ENCODE measurements at places on chromosomes 12 and 14.
A peak's percentile ranks its signal among the peaks of the same experiment; 100 is the strongest.

- DNase-seq: no peak
Observed at GRCh38 chr12:130981074-130981742, 27.5 kb downstream of the ADGRD1 start.

DNA sequence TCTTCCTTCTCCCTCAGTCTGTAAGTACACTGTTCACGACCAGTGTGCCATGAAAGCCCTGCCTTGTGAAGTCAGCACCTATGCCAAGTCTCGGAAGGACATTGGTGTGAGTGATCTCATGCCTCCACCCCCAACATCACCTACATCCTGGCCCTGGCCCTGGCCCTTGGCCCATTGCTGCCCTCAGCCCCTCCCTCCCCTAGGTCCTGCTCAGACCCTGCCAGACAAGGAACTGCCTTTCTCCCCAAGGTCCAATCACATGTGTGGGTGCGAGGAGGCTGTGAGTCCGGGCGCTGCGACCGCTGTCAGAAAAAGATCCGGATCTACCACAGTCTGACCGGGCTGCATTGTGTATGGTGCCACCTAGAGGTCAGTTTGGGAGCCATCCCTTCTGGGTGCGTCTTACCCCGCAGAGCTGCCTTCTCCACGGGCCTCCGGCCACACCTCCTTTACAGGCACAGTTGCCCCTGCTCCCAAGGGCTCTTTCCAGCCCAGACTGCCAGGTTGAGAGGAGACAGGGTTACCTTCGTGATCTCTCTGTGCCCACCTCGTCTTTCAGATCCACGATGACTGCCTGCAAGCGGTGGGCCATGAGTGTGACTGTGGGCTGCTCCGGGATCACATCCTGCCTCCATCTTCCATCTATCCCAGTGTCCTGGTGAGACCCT lies 9.2 kb downstream of the DGKA start:
- peak; percentile 85 for DNase-seq

- no peak for DNase-seq
Observed at GRCh38 chr14:102779084-102779462, 1.8 kb downstream of the TRAF3 start.

GRCh38 chr12:83256562-83256961 lies 569.9 kb downstream of the TMTC2 start:
- DNase-seq: no peak

DNA sequence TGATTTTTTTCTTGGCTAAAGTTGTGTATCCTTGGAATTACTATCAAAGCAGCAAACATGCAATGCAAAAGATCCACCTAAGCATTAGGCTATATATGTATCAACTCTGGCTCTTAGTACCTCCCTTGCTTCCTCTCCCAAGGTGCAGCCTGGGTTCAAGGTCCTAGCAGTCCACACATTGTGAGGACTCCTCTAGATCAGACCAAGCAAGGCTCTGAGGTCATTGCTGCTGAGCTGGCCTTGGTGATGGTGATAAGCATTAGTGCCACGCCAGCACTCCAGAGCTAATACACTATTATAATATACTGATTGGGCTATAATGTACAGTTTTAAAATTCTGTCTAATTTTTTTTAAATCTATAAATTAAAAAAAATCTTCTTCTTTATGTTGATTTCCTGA lies 196.9 kb upstream of the BTG1 start:
- DNase-seq: no peak

DNA sequence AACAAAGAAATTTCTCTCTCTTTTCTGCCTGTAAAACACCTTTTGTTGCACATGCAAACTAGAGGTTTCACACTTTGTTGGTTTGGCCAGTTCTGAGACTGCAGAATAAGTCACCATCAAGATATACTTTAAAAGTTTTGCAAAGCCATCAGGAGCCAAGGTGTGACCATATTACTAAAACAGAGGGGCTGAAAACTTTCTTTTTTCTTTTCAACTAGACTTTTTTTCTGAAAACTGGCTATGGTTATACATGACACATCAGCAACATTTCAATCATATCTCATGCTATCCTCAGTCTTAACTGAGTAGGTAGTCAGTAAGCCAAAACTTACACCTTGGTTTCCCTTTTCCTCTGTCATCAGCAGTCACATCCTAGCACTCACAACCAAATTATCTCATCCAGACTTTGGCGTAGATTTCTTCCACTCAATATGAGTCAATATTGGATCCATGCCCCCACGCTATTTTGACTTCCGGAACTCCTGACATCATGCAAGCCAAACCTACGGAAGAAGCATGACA lies 4.1 kb upstream of the IFNG start:
- peak; percentile 47 for DNase-seq

DNA sequence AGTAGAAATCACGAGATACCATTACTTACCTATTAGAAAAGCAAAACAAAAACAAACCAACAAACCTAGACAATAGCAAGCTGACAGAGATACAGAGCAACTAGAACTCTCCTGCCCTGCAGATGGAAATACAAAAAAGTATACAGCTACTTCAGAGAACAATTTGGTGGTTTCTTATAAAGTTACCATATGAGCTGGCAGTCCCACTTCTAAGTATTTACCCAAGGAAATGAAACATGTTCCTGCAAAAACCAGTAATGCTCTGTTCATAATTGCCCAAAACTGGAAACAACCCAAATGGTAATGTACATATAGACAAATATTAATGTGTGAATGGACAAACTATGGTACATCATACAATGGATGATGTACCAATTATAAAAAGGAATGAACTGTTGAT lies 31.7 kb downstream of the FUT8 start:
- no peak for DNase-seq

DNA sequence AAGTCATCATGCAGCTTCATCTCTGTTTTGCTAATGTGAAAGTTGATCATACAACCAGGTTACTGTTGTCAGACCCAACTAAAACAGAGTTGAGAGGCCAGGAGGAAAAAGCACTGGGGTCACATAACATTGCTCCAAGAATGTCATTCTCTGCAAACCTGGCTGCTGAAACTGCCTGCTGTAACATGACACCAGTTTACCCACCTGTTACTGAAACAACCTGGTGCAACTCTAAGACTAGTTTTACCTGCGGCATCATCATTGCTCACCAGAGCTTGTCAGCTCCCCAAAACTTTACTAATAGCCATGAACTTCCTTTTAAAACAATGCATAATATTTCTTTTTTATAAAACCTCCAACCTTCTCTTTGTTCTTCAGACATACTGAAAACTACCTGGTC lies 30.7 kb upstream of the DEGS2 start:
- DNase-seq: no peak

GRCh38 chr12:88529531-88530488 lies 50.5 kb downstream of the KITLG start:
- no peak for DNase-seq

GRCh38 chr12:24770821-24771220 lies 178.1 kb downstream of the BCAT1 start:
- DNase-seq: no peak

DNA sequence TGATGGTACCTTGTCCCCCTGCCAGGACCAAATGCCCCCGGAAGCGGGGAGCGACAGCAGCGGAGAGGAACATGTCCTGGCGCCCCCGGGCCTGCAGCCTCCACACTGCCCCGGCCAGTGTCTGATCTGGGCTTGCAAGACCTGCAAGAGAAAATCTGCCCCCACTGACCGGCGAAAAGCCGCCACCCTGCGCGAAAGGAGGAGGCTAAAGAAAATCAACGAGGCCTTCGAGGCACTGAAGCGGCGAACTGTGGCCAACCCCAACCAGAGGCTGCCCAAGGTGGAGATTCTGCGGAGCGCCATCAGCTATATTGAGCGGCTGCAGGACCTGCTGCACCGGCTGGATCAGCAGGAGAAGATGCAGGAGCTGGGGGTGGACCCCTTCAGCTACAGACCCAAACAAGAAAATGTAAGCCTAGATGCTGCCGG lies 410 bp downstream of the MYF6 start:
- DNase-seq: no peak

DNA sequence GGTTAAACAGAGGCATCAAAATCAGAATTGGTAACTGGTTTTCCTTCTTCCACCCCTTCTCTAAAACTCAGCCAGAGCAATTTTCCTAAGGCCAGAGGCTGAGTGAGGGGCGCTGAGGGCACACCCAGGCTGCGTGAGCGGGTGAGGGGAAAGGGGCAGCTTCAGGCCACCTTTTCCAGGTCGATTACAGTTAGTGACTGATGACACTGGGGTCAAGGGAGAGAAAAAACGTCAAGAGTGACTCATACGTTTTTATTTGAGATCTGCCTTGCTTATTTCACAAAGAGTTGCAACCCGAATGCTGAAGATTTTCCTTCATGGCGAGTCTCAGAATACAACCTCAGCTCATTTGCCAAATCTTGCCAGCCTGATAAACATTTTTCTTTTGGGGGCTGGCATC lies 46.7 kb upstream of the EVL start:
- no peak for DNase-seq

- no peak for DNase-seq
Observed at GRCh38 chr14:55881577-55882241, 236.5 kb upstream of the PELI2 start.

DNA sequence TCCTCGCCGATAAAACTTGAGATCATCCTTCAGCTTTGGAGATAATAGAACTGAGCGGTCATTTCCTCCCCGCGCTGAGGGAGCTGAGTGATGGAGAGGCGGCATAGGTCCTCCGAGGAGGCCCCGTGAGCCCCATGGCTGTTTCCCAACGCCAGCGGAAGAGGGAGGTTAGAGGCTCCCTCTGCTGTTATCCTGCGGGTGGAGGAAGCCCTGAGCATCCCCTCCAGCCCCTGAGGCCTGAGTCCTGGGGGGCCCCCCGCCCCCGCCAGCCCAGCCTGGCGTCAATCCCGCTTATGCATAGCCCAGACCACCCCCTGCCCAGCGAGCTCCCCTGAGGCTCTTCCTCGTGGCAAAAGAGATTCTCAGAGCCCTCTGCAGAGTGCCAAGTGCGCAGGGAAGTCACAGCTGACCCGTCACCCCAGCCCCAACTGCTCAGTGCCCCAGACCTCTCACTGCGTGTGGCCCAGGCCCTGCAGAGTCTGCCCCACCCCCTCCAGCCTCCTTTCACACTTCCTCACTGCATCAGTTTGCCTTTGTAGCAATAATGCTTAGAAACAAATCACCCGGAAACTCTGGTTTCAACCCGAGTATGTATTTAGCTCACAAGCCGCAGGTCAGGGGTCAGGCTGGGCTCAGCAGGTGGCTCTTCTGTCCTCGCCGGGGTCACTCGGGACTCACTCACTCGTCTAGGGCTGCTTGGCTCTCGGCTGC lies 44.7 kb upstream of the GALNT9 start:
- no peak for DNase-seq

DNA sequence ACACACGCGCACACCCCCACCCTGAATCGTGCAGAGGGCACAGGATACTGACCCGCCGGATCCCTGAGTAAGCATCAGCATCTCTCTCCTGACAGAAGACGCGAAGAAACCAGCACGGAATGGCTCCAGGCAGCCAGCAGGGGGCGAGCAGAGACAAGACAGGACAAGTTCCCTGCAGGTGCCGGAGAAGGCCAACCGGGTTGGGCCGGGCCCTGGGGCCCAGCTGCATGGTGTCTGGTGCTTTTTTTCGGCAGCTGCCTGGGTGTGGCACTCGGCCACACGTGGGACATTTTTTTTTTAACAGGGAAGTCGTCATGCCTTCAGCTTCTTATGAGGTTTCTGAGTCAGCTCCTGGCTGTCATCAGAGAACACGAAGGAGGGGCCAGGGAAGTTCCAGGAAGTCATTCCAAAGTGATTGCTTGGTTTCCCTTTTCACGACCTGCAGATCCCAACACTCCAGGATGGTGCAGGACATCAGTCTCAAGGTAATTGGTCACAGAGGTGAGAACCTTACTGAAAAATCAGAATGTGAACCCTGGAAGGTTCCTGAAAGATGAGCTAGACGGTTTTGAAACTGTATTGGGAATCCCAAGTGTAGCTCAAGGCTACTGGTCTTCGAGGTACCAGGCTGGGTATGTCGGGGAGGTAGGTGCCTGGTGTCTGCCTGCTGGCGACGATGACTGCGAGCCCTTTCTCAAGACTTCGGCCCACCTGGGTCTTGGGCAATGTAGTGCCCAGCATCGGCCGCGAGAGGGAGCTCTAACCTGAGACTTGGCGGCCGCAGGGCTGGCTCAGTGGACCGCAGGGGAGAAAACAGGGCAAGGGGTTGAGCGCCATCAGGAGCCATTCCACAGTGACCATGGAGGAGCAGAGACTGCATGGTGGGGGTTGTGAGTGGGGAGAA lies 190.8 kb upstream of the PRMT8 start:
- DNase-seq: peak; percentile 72

DNA sequence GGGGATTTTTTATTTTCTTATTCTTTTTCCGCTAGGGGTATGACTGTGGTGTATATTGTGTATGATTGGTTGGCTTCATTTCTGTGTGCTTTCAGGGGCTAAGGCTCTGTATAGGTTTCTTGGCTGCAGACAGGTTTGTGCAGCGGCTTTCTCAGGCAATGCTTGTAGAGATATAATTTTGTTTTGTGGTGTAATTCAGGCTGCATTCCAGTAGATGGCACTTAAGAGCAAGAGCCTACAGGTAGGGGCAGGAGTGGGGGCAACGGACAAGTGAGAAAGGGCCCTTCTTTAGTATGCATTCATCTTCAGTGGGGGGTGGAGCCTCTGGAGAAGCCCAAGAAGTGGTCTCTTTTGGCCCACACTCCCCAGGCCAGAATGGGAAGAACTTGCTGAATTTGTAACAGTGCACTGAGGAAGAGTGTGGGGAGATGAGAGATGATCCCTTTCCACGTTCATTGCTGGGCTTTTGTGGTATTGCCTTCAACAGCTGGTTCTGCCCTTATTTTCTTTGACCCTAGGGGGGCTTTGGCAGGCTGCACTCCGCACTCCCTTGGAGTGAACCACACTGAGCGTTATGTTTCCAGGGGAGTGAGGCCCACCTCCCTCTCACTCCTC lies 78.6 kb downstream of the IFNG-AS1 start:
- DNase-seq: no peak
